ENCODE measurements at places on chromosomes 16 and 17.

DNA sequence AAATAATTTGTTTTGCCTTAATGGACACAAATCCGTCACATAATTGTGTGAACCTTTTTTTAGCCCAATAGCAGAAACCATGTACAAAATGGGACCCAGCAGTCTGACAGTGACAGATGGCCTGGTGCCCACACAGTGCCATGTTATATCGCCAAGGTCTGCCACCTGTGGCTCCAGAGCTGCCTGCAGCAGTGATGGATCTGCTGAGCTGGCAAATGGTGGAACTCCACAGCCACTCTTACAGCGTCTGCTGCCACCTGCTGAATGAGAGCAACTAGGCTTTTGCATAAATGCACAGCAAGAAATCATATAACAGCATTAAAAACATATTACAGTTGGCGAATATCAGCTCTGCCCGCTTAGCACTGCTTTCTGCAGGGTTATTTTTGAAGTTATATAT, 59.4 kb downstream of the NUP93 start:
- DNase-seq, result peak; percentile 74

GRCh38 chr17:81117672-81118198, 47.6 kb upstream of the PVALEF start:
- no peak for DNase-seq

DNA sequence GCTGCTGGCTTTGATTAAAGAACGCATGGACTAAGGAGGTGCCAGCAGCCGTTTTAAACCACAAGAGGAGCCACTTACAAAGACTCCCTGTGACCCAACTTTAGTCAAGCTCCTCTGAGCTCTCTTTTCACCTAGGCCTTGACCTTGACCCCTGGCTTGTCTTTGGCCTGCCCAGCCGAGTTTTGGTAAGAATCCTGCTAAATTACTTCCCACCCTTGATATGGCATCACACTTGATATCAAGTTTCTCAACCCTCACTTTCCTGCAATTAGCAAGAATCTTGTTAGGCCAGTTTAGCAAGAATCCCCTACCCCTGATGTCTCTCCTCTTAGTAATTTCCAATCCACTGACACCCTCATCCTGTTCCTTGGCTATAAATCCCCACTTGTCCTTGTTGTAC, 232.8 kb upstream of the SALL1 start:
- no peak for DNase-seq

GRCh38 chr16:59249011-59249410, 514.9 kb upstream of the GOT2 start:
- DNase-seq, result peak; percentile 26

GRCh38 chr17:60036796-60037677, 41.7 kb downstream of the HEATR6 start:
- DNase-seq, result peak; percentile 30

GRCh38 chr17:2282297-2282873, 21.2 kb downstream of the SMG6 start:
- DNase-seq, result peak; percentile 92

DNA sequence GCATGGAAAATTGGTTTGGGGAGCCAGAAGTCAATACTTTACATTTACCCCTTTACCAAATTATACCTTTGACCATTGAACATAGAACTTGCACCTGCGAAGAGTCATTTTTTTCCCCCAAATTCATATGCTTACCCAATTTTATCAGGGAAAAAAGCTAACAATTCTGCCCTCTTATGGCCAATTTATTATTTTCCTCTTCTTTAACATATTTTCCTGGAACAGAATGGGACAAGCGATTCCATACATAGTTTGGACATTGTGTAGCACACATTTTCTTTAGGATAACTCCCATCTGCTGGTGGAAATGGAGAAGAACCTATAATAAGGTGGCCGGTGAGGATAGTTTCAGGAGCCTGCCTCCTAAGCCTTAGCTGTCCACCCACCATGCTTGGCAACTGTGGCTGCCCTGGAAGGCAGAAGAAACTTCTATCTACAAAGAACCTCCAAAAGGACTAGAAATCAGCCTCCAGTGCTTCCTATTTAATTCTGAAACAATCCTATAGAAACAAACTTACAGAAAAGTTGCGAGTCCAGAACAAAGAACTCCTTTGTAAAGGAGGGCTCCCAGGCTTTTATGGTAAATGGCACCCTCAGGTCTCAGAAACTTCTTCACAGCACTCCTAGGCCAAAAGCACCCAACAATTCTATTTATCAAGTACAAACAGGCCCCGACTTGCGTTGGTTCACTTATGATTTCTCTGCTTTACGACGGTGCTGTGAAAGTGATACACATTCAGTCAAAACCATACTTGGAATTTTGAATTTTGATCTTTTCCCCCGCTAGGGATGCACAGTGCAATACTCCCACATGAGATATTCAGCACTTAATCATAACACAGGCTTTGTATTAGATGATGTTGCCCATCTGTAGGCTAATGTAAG, 64.1 kb upstream of the CACNG4 start:
- peak; percentile 74 for DNase-seq

DNA sequence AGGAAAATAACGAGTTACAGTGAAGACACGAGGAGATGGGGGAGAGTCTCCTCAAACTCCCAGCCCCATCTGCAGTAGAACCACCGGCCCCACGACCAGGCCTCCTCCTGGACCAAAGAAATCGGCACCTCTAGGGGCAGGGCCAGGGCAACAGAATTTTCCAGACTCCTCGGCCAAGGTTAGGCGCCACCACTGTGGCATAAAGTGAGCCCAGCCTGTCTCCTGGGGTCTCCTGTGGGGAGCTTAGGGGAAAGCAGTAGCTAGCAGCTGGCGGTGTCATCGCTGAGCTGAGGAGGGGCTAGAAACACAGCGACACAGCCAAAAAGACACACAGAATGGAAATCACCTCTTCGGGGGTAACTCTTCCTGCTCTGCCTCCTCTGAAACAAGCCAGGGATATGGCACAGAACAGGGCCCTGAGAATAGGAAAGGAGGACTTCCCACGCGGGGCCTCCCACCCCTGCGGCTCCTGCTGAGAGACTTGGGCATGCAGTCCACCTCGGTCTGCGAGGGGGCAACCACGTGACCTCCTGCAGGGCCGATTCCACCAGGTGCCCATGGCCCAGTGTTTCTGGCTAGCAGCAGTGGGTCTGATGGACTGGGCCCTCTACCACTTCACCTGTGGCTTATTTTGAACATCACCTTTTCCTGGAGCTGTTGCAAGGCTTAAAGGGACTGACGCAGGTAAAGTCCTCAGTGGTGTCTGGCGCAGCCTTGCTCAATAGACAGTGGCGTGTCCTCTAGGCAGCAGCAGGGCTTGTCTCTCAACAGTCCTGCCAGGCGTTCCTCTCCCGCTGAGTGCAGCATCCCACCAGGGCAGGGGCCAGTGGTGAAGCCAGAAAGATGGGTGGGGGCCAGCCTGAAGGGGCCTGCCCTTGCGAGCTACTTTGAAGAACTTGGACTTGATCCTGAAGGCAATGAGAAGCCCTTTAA, 6.7 kb upstream of the GINS2 start:
- peak; percentile 36 for DNase-seq

DNA sequence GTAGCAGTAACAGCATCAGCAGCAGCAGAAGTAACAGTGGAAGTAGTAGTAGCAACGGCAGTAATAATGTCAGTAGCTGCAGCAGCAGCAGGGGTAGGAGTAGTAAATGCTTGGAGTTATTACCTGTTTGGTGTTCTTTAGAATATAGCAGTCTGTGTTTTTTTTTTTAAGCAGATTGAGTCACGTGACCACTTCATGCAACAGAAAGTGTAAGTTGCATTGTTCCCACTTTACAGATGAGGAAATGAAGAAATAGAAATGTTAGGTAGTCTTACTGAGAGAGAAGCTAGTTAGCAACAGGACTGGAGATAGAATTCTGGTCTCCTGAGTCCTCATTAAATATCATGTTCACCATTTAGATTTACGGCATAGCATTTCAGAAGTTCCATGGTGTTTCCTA, 358.2 kb downstream of the HAPSTR1 start:
- no peak for DNase-seq

- DNase-seq, result no peak
These were observed 5.8 kb downstream of the HOXB3 start for GRCh38 chr17:48584223-48584741.

DNA sequence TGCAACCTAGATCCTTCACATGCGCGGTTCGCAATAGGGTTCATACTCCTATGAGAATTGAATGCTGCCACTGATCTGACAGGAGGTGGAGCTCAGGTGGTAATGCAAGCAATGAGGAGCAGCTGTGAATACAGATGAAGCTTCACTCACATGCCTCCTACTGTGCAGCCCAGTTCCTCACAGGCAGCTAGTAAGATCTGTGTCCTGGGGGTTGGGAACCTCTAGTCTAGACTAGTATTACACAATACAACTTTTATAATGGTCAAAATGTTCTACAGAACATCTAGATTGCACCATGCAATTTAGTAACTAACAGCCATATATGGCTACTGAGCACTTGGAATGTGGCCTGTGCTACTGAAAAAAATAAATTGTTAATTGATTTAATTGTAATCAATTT, 26.7 kb downstream of the ABCA5 start:
- DNase-seq, result no peak

DNA sequence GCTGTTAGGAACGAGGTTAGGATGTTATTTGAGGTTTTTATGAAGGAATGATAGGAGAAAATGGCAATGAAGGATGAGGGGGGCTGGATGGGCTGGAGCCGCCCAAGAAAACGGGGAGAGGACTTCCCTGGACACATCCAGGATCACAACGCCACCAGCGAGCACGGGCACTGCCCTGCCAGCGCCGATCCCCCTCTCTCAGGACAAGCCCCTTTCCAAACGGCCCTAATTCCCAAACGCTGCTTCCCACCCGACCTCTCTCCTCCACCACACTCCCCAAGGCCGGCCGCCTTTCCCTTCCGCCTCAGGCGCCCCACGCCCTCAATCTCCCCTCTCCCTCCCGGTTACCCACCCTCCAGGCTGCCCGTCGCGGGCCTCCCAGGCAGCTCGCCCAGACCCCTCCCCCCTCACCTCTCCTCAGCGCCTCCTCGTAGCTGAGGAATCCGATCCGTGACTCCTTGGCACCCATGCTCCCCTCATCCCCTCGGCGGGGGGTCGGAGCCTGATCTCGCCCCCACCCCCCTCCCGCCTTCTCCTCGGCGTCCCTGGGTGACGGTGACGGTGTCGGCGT, 377 bp downstream of the USP32 start:
- DNase-seq, result no peak

GRCh38 chr17:28763804-28764266, 20.0 kb downstream of the TRAF4 start:
- DNase-seq, result peak; percentile 86

- no peak for DNase-seq
These were observed 50.3 kb downstream of the SCNN1G start for GRCh38 chr16:23232806-23233205.

GRCh38 chr16:82639666-82640336, 13.0 kb downstream of the CDH13 start:
- DNase-seq, result peak; percentile 50

GRCh38 chr16:78892951-78893733, 707.4 kb downstream of the MAF start:
- DNase-seq, result no peak

- no peak for DNase-seq
These were observed 43.4 kb downstream of the MEAK7 start for GRCh38 chr16:84461029-84461412.

- DNase-seq, result no peak
These were observed 334.9 kb upstream of the MON1B start for GRCh38 chr16:76856112-76856511.

- DNase-seq, result peak; percentile 26
These were observed 9.5 kb downstream of the RNF213 start for GRCh38 chr17:80270104-80270503.

DNA sequence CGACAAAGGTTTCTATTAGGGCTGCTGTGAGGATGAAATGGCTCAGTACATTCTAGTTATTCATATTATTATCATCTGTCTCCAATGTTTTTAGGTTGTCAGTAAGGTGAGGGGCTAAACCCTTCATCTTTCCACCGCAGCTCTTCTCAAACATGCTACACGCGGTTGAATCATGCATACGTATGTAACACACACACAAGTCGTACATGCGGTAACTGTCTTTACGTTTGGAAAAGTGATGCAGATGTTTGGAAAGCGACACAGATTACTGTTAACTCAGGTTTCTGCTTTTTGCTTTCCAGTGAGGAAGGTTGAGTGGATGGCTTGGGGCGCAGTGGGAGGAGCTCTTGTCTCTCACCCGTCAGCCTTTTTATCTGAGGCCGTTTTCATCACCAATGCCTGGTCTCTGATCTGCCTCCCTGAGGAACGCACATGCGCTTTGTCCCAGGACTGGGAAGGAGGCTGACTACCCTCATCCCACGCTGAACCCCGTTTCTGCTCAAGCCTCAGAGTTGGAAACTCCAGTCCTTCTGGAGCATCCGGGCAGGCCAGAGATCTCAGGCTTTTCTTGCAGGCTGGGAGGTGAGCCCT, 3.2 kb upstream of the FOXL1 start:
- DNase-seq, result no peak

DNA sequence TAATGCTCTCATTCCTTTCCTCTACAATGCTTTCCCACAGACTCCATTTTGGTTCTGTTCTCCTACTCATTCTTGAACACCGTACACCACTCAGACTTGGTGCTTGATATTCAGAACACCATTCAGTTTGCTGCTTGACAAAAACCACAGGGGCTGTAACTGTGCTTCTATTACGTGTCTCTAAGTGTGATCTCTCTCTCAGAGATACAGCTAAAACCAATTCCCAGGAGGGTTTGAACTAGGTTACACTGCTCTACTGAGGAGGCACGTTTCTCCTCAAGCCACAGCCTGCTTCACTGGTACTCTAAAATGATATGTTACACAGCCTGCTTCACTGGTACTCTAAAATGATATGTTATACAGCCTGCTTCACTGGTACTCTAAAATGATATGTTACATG, 175.7 kb downstream of the CEP112 start:
- no peak for DNase-seq

GRCh38 chr17:82402865-82403264, 15.3 kb upstream of the HEXD start:
- no peak for DNase-seq

GRCh38 chr16:77784441-77785372, 3.7 kb upstream of the VAT1L start:
- no peak for DNase-seq

GRCh38 chr17:39171933-39172332, 6.0 kb upstream of the ARL5C start:
- DNase-seq, result no peak

- DNase-seq, result no peak
These were observed 6.8 kb downstream of the MTSS2 start for GRCh38 chr16:70678898-70679670.

DNA sequence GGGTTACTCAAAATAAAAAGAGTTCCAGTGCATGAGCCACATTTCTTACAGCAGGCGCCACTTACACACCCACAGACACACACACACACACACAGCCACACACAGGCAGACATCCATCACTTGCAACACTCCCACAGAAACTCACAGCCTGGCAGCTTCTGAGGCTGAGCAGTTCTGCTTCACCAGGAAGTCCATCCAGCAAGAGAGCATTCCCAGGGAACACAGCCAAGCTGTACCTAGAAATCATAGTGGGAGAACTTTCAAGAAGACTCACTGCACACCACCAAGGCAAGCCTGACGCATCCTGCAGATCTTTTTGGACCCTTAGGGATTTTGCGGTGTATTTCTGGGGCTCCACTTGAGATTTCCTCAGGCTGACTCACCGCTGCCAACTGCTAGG, 140.9 kb upstream of the WSB1 start:
- no peak for DNase-seq
